HFF-Myc (cell line): ENCODE measurements at places on chromosomes 13 and 19.
A peak's percentile ranks its signal among the peaks of the same experiment; 100 is the strongest.

DNA sequence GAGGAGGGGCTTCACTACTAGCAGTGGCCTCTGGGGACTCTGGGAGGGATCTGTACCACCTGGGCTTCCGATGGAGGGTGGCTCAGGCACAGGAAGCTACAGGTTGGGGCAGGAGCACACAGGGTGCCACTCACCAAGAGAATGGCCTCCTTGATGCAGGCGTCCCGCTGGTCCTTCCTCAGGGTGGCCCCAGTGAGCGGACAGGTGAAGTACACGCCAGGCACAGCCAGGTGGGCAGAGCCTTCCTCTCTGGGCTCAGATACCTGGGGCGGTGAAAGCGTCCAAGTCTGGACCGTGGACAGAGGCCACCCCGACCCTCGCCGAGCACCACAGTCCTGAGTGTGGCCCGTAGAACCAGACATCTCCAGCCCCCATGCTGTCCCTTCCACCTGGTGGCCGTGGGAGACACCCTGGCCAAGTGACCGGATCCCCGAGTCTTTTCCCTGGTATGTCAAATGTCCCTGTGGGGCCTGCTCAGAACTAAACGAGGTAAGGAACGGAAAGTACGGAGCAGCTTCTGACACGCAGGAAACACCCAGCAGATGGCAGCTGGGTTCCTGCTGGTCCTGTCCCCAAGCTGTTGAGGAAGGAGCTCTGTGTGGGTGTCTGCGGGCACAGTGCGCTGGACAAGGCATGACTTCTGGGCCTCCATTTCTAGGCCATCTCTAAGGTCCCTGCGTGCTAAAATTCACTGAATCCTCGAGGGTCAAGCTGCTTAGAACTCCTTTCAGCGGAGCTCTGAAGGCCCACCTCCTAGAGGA is 5.2 kb downstream of the UBXN6 start:
- no peak for DNase-seq

- DNase-seq = no peak
Measured at GRCh38 chr13:29496241-29496712, 99.2 kb downstream of the SLC7A1 start.

DNA sequence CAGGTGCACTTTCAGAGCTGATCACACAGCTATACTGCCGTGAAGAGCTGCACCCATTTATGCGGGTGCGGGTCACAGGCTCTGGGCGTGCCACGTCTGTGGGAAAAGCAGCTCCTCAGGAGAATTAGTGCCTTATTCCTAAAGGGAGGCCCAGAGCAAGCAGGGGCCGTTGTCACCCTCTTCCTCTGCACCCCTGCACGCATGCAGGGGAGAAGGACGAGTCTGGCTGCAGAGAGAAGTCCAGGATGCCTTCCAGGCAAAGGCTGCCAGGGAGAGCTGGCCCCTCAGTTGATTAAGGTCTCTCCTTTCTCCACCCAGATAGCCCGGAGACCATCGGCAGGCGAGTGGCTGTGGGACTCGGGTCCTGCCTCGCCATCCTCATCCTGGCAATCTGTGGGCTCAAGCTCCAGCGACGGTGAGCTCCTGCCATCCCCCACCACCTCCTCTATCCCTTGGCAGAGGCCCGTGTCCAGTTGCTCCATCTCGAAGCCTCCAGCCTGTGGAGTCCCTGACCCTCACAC is 3.1 kb upstream of the FFAR1 start:
- DNase-seq = no peak

- DNase-seq = no peak
Measured at GRCh38 chr19:12867120-12868099, 13.8 kb downstream of the DNASE2 start.

DNA sequence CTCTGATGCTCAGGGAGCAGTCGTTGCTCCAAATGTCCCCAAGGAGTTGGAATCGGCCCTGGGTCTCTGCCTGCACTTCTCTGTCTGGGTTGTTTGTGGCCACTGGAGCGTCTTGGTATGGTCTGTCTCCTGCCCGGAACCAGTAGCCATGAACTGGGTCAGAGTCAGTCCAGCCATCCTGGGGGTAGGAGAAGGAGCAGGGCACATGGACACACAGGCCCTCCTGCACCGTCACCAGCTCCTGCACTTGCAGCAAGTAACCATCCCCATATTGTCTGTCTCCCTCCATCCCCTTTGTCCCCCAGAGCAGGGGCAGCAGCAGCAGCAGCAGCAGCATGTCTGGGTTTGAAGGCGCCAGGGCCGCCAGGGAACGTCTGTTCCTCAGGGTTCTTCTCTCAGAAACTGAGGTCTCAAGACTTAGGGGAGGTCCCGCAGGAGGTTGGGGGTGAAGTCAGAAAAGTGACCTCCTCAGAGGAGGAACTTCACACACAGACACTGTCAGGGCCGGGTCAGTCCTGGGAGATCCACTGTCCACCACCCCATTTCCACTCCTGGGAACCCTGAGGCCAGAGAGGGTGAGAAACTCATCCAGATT is at the start of gene SIGLEC8:
SIGLEC8 (minus strand) TSS at position 404 of the 595 bp plus-strand sequence; CDS start at position 337, 67 bp downstream.
- DNase-seq = no peak

GRCh38 chr13:33692531-33692930 is 125.4 kb upstream of the RFC3 start:
- no peak for DNase-seq

GRCh38 chr13:97015661-97016350 is 21.5 kb upstream of the OXGR1 start:
- DNase-seq = no peak

DNA sequence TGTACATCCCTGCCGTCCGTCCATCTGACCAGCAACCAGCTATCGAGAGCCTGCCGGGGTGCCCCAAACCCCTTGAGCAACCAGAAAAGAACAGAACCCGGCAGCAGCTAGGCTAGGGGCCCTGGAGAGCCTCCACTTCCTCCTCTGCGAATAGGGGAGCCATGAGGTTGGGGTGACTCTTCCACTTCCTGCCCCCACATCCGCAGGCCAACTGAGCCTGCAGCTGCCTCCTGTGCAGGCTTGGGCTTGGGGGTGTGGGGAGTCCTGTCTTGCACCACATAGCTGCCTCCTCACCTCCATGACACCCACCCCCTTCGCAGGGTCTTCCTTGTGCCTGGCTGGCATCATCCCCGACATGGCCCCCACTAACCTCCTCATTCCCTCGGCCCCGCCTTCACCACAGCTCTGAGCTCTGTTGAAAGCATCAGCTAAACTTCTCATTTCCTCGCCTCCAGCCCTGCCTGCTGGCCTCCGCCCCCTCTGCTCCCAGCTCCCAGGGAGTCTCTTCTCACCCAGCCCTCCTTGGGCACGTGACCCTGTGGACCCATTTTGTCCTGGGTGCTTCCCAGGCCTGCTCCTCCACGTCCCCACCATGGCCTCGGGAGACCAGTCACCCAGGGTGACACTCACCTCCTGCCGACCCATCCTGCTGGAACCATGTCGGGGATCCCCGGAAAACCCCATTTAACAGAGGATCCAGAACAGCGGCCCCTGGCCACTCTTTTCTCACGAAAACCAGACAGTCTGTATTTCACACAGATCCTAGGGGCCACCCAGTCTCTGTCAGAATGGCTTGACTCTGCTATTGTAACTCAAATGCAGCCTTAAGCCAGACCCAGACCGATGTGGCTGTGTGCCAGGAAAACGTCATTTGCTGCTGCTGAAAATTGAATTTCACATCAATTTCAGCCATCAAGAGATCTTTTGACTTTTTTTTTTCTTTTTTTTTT is 50.4 kb downstream of the MYO9B start:
- DNase-seq = no peak

DNA sequence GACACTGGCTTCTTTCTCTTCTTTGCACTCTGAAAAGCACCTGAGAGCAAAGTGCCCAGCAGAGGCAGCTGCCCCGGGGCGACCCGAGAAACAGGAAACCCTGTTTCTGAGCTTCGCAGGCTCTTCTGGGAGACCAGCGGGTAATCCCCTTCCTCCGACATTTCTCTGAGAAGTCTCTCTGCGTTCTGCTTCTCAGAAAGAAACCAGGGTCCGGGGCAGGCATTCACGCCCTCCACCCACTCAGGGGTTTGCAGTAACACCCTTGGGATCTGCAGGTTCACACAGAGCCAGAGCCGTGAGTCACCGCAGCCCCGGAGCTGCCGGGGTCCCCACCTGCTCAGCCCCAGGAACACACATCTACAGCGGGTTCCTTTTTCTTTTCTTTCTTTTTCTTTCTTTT is 86.0 kb downstream of the GADD45B start:
- DNase-seq = no peak

- no peak for DNase-seq
Measured at GRCh38 chr13:36973621-36974295, 25.4 kb downstream of the ALG5 start.

DNA sequence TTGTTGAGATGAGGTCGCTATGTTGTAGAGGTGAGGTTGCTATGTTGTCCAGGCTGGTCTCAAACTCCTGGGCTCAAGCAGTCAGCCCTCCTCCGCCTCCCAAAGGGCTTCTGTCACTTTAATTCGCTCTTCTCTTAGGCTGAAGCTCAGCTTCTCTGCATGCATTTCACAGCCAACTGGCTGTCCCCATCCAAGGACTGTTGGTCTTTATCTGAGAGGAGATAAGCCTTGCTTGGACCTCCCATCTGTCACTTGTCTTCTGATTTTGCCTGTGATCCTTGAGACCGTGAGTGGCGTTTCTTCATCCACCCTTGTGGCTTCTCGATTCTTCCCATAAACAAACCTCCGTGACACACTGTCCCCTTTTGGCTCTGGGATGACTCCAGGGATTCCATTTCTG is 24.4 kb downstream of the CERS1 start:
- no peak for DNase-seq

DNA sequence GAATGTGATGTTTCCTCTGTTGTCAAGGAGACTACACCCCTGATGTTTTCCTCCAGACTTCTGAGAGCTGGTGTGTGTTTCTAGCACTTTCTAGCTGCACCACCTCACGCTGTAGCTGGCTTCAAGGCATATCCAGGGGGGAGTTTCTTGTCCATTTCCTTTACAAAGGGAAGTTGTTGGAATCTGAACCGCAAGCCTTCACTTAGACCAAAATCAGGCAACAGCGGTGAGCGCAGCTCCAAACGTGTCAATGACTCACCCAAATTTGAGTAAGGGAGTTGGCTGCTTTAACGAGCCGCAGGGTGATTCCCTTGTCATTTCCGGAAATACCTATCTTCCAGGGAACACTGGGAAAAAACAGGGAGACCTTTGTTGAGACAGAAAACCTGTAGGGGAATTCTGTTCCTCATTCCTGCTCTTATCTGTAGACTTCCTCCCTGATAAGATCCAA is 2.5 kb downstream of the LDLR start:
- peak; percentile 82 for DNase-seq

DNA sequence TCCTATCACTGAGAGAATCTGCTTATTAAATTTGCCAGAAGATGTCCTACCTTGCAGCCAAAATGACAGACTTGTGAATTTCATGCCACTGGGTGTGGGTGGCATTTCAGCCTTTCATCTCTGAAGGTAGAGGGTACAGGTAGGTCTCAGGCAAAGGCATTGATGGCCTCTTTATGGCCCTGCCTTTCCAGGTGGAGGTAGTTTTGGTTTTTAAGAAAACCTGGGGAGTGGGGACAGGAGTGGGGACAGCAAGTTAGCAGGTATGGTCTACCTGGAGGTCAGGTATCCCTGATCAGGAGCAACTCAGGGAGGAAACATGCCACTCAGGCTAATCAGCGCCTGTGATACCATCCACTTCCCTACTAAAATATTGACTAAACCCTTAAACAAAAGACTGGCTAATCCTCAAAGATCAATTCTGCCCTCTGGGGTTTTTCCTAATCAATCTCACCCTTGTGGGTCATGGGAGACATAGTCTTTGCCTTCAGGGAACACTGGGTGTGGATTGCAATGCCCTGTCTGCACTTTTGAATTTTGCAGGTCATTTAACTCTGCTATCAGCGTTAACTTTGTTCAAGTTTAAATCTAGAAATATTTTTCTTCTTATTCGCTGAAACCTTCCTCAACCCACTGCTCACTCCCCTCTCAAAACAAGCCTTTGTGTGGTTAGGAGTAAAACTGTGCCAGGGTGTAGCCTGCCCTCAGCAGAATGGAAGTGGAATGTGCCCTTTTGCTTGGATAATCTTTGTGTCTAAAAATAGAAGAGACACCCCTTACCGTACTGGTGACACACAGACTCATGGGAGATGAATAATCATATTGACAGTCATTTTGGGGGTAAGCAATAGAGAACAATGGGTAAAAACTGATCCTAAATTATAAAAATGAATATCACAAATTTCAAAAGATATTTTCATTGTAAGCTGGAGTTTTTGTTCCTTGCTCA is 233.7 kb downstream of the COG6 start:
- DNase-seq = no peak

DNA sequence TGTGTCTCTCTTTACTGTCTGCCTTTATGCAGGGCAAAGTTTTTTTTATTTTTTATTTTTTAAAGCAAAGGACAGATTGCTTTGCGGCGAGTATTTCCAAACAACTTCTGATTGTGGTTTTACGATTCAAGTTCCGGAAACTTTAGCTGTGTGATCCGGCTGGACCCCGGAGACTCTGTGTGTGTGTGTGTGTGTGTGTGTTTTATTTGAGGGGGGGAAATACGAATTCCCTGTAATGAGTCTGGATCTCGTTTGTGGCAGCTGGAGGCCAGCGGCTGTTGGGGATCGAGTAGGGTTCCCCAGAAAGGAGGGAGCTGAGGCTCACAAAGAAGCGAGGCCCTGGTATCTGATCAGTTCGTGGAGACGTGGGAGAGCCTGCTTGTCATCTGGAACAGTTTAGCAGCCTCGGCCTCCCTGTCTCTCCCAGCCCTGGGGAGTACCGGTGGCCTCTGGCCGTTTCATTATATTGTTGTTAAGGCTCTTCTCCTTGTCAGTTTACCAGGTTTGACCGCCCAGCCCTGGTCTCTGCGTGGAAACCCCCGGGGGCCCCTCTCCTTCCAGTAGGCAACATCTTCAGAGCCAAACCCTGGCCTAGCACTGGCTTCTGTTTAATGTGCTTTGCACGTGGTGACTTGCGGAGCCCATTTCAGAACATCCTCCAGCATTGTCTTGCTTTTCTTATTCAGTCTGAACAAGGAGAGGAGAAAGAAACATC is 1.3 kb downstream of the FARP1 start:
- DNase-seq = no peak

DNA sequence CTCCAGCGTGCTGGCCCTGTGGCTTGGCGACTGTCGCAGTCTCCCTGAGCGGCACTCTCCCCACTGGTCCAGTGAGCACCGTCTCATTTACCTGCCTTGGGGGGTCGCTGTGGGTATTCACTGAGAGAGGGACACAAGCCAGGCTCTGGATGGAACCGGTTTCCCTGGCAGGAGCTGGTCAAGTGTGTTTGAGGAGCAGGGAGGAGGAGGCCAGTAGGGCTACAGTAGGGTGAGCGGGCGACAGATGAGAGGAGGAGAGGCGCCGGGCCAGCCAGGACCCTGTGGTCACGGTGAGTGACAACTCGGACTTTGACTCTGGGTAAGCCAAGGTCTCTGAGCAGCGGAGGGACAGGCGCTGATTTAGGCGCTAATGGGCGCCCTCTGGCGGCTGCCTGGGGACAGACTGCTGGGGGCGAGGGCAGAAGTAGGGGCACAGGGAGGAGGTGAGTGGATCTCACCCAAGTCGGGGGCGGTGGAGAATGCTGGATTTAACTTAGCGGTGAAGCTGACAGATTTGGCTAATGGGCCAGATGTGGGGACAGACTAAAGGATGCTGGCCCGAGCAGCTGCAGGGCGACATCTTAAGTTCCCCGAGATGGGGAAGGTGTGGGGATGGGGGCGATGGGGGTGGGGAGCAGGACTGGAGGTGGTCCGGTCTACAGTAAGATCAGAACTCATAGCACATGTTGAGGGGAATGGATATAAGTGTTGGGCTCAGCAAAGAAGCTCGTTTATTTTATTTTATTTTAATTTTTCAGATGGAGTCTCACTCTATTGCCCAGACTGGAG is 4.7 kb upstream of the PRMT1 start:
- no peak for DNase-seq

- DNase-seq = no peak
Measured at GRCh38 chr13:62578402-62578801, 1162.8 kb upstream of the PCDH20 start.

- no peak for DNase-seq
Measured at GRCh38 chr19:36032251-36033104, at the start of gene CLIP3. CLIP3 (minus strand) TSS chr19:36032873; CDS start chr19:36032357, 516 bp downstream.

GRCh38 chr13:95192998-95193397 is 108.3 kb downstream of the ABCC4 start:
- DNase-seq = no peak
